Psoas muscle (tissue), 8 donors: ENCODE measurements at places on chromosomes 12 and 14.

- H3K27ac ChIP-seq: no peak overlapping the region
- no peak for DNase-seq
- no peaks in the 10 kb centered on the region for H3K36me3 ChIP-seq
Observed at GRCh38 chr12:99009654-99010296, 364.7 kb downstream of the APAF1 start.

- peaks cover 6% of the 10 kb centered on the region for H3K4me1 ChIP-seq
- peak overlapping the region; percentile 64 for H3K4me3 ChIP-seq
Observed at GRCh38 chr14:100568164-100568997, 18.8 kb downstream of the BEGAIN start.

DNA sequence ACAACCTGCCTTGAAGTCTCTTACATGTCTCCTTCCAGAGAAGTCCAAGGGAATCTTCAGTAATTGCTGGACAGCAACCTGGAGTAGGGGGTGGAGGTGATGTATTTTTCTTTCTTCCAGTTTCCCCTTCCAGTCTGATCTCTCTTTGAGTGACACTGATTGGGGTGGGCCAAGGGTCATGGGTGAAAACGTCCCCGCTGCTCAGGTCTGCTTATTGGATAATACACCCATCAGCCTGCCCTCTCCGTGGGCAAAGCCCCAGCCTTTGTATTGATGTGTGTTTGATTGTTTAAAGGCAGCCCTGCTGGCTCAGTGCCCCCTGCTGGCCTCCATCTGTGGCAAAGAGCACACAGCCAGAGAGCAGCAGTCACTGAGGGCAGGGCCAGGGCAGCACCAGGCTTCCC lies 35.7 kb upstream of the ATP2A2 start:
- H3K4me3 ChIP-seq: no peak overlapping the region
- H3K27me3 ChIP-seq: no peaks in the 10 kb centered on the region
- DNase-seq: no peak

GRCh38 chr12:48180857-48181495 lies 2.5 kb upstream of the CCDC184 start:
- no peak overlapping the region for H3K27ac ChIP-seq
- DNase-seq: no peak
- peaks cover 55% of the 10 kb centered on the region for H3K27me3 ChIP-seq
- H3K36me3 ChIP-seq: no peaks in the 10 kb centered on the region
- no peak overlapping the region for H3K4me3 ChIP-seq
- peaks cover 21% of the 10 kb centered on the region for H3K4me1 ChIP-seq

GRCh38 chr12:11652351-11653040 lies 3.0 kb downstream of the ETV6 start:
- H3K4me3 ChIP-seq: peak overlapping the region; percentile 89
- peak overlapping the region; percentile 91 for H3K27ac ChIP-seq

GRCh38 chr12:17609701-17610100 lies 480.3 kb downstream of the RERGL start:
- no peaks in the 10 kb centered on the region for H3K36me3 ChIP-seq
- H3K4me3 ChIP-seq: no peak overlapping the region
- H3K27me3 ChIP-seq: no peaks in the 10 kb centered on the region
- H3K27ac ChIP-seq: no peak overlapping the region

GRCh38 chr12:3491938-3492792 lies 1.2 kb downstream of the PRMT8 start:
- peak; percentile 59 for DNase-seq
- H3K4me1 ChIP-seq: peaks cover 6% of the 10 kb centered on the region
- no peak overlapping the region for H3K27ac ChIP-seq
- H3K36me3 ChIP-seq: no peaks in the 10 kb centered on the region
- H3K27me3 ChIP-seq: peaks cover 2% of the 10 kb centered on the region

DNA sequence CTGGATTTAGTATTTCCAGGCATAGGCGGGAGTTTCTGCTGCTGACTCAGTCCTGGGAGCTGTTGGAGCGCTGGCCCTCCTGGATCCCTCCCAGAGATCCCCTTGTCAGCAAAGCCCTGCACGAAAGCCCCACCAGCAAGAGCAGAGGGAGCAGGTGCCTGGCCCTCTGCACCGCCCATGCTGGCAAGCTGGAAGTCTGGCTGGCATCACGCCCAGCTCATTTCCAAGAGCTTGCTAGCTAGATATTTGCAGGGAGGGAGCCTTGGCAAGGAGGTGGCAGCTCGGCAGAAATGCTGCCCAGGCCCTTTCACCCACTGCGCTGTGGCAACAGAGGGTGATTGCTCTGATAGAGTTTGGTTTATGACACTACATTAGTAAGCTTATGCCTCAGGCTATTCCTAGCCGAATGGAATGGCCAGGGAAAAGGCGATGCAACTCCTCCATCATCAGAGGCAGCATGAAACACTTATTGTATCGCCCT lies 193.9 kb downstream of the EMP1 start:
- no peaks in the 10 kb centered on the region for H3K27me3 ChIP-seq
- H3K36me3 ChIP-seq: no peaks in the 10 kb centered on the region
- H3K4me1 ChIP-seq: peaks cover 14% of the 10 kb centered on the region
- no peak overlapping the region for H3K4me3 ChIP-seq
- H3K27ac ChIP-seq: peak overlapping the region; percentile 20
- DNase-seq: peak; percentile 87

DNA sequence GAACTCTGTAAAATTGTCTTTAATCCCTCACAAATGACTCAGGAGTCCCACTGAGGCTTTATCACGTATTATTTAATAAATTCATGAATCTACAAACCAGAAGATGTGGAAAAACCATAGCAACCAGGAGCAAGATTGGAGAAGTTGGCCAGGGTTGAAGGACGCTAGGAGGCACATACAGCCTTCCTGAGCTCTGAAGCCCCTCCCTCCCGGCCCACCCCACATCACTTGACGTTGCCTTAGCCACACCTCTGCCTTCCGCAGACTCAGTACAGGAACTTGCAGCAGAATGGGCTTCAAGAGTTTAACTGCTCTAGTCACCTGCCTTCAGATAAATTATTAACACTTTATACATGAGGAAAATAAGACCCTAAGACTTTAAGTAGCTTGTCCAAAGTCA lies 33.9 kb downstream of the SLC35F4 start:
- no peak overlapping the region for H3K4me3 ChIP-seq
- H3K27ac ChIP-seq: no peak overlapping the region
- no peaks in the 10 kb centered on the region for H3K27me3 ChIP-seq
- H3K4me1 ChIP-seq: no peaks in the 10 kb centered on the region

GRCh38 chr12:45168976-45169375 lies 46.9 kb upstream of the ANO6 start:
- DNase-seq: no peak
- H3K27ac ChIP-seq: no peak overlapping the region
- H3K27me3 ChIP-seq: no peaks in the 10 kb centered on the region
- H3K4me3 ChIP-seq: no peak overlapping the region
- H3K4me1 ChIP-seq: peaks cover 30% of the 10 kb centered on the region

DNA sequence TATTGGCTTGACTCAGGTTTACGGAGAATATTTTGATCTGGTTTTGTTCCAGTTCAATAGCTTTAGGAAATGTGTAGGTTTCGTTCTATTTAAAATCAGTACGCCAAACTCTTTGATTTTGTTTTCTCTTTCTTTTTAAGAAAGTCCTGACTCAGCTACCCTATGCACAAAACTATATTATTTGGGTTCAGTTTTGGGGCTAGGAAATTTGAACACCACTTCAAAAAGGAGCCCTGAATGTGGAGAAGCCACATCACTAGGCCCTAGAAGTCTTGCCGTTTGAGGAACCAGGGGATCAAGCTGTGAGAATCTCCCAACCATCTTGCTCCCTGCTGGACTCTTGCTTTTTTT lies 168.2 kb upstream of the BCL2L14 start:
- no peaks in the 10 kb centered on the region for H3K36me3 ChIP-seq
- H3K27ac ChIP-seq: no peak overlapping the region
- DNase-seq: no peak
- H3K4me3 ChIP-seq: no peak overlapping the region

DNA sequence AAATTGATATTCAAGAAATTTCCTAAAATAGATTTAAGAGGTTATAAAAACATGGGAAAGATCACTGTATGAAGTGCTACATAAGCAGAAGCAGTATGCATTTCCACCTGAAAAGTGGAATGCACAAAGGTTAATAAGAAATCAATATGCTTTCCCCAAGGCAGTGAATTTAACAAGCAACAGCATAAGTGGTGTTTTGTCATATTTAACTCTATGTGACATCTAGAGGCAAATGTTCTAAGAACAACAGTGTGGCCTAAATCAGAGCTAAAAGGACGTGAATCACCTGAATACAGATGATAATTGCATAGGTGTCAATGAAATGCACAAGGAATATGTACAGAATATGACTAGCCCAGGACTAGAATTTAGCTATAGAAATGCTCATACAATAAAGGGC lies 49.5 kb downstream of the SLC2A13 start:
- H3K27ac ChIP-seq: no peak overlapping the region

GRCh38 chr12:47650469-47650868 lies 55.4 kb downstream of the RPAP3 start:
- H3K27me3 ChIP-seq: no peaks in the 10 kb centered on the region
- no peak overlapping the region for H3K4me3 ChIP-seq
- H3K27ac ChIP-seq: no peak overlapping the region
- DNase-seq: no peak

- DNase-seq: no peak
- H3K27ac ChIP-seq: no peak overlapping the region
- H3K4me1 ChIP-seq: peaks cover 23% of the 10 kb centered on the region
- no peaks in the 10 kb centered on the region for H3K36me3 ChIP-seq
Observed at GRCh38 chr14:102655137-102655536, 62.7 kb downstream of the RCOR1 start.

GRCh38 chr12:7303230-7303629 lies 642 bp upstream of the ACSM4 start:
- no peaks in the 10 kb centered on the region for H3K36me3 ChIP-seq
- no peak overlapping the region for H3K27ac ChIP-seq
- no peaks in the 10 kb centered on the region for H3K4me1 ChIP-seq
- DNase-seq: no peak
- H3K27me3 ChIP-seq: no peaks in the 10 kb centered on the region

- no peak for DNase-seq
- H3K4me1 ChIP-seq: no peaks in the 10 kb centered on the region
- H3K27me3 ChIP-seq: no peaks in the 10 kb centered on the region
- H3K27ac ChIP-seq: no peak overlapping the region
- no peaks in the 10 kb centered on the region for H3K36me3 ChIP-seq
Observed at GRCh38 chr14:38394064-38394463, 138.2 kb upstream of the CLEC14A start.

DNA sequence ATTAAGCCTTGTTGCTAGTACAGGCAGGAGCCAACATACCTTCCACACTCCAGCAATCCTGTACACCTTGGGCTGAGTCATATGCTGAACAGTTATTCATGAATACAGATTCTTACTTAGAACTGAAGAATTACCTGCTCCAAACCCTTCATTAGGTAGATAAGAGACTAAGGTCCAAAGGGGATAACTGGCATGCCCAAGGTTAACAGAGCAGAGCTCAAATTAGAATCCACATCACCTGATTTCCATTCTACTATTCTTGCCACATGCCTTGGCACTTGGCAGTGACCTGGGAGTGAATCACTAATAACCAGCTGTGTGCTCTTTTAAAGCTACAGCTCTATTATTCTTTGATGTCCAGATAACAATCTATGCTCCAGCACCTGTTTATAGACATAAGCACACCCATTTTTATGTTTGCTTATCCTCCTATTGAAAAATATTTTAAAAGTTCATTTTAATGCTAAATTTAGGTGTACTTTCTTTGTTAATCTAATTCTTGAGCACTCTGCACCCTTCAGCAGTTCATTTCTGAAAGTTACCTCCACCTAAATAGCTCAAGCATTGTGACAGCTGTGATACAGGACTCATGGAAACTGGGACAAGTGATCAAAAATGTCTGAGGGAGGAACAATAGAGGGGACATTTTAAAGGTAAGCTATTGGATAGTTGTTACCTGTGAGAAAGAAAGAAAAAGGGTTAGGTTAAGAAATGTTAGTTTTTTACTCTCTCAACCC lies 19.4 kb downstream of the LPCAT3 start:
- H3K4me1 ChIP-seq: peaks cover 55% of the 10 kb centered on the region
- no peak for DNase-seq
- peaks cover 6% of the 10 kb centered on the region for H3K36me3 ChIP-seq
- no peaks in the 10 kb centered on the region for H3K27me3 ChIP-seq
- peak overlapping the region; percentile 67 for H3K27ac ChIP-seq
- no peak overlapping the region for H3K4me3 ChIP-seq

GRCh38 chr14:81344481-81345160 lies 55.5 kb downstream of the STON2 start:
- no peaks in the 10 kb centered on the region for H3K27me3 ChIP-seq
- H3K4me1 ChIP-seq: peaks cover 12% of the 10 kb centered on the region
- no peak for DNase-seq
- no peak overlapping the region for H3K27ac ChIP-seq
- no peak overlapping the region for H3K4me3 ChIP-seq
- H3K36me3 ChIP-seq: no peaks in the 10 kb centered on the region

- no peak overlapping the region for H3K4me3 ChIP-seq
- no peak for DNase-seq
- H3K4me1 ChIP-seq: no peaks in the 10 kb centered on the region
Observed at GRCh38 chr12:4943067-4943937, 33.6 kb downstream of the KCNA1 start.

DNA sequence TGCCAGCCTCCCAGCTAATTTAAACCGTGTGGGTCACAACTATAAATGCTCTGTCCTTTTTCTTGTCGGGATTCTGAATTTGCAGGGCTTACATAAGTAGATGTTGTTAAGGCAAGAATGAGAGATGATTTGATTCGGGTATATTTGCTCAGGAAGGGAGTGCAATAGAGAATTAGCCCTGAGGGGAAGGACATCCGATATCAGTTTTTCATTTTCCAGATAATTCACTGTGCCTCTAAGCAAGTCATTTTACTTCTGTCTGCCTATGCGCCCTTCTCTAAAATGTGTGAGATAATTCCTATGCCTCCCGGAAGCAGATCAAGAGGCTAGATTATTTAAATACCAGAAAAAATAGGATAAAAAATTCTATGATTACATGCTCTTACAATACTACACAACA lies 300.5 kb downstream of the RMST start:
- no peaks in the 10 kb centered on the region for H3K4me1 ChIP-seq
- no peaks in the 10 kb centered on the region for H3K27me3 ChIP-seq
- H3K4me3 ChIP-seq: no peak overlapping the region
- no peaks in the 10 kb centered on the region for H3K36me3 ChIP-seq

GRCh38 chr12:24768415-24768814 lies 180.5 kb downstream of the BCAT1 start:
- H3K36me3 ChIP-seq: no peaks in the 10 kb centered on the region
- H3K4me3 ChIP-seq: no peak overlapping the region
- no peak for DNase-seq
- no peak overlapping the region for H3K27ac ChIP-seq
- H3K27me3 ChIP-seq: no peaks in the 10 kb centered on the region
- no peaks in the 10 kb centered on the region for H3K4me1 ChIP-seq

DNA sequence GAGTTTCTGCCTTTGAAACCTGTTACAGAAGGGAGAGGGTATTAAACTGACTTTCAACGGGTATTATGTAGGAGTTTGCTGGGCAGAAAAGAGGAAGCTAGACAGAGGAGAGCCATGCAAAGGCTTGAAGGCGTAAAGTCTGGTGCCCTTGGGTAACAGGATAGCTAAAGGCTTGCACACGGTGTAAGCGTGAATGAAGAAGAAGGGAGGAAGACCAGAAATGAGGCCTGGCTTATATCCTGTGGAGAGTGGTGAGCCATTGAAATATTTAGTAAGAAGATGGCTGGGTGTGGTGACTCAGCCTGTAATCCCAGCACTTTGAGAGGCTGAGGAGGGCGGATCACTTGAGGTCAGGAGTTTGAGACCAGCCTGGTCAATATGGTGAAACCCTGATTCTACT lies 22.6 kb downstream of the SUDS3 start:
- peaks cover 99% of the 10 kb centered on the region for H3K36me3 ChIP-seq
- no peaks in the 10 kb centered on the region for H3K27me3 ChIP-seq
- H3K27ac ChIP-seq: no peak overlapping the region
- no peak for DNase-seq
- no peak overlapping the region for H3K4me3 ChIP-seq
- H3K4me1 ChIP-seq: peaks cover 7% of the 10 kb centered on the region
